ENCODE measurements at places on chromosomes 7 and 10.

- no peak for DNase-seq
These were observed 330.0 kb downstream of the RNLS start for GRCh38 chr10:88253128-88253527.

DNA sequence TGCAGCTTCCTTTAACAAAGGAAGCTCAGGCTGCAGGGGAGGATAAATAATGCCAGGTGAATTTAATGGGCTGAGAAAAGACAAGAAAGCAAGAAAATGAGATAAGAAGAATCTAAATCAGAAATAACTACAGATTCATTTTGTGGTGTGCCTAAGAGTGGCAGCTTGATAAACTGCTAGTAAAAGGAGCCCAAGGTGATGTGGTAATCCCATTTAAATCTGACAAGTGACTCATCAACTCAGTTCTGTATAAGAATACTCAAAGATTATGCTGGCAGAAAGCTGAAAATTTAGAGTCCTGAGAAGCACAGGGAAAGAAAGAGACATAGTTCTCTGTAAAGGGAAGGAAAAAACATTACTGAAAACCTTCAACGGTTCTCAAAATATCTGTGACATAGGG lies 109.4 kb upstream of the PDE1C start:
- no peak for DNase-seq

DNA sequence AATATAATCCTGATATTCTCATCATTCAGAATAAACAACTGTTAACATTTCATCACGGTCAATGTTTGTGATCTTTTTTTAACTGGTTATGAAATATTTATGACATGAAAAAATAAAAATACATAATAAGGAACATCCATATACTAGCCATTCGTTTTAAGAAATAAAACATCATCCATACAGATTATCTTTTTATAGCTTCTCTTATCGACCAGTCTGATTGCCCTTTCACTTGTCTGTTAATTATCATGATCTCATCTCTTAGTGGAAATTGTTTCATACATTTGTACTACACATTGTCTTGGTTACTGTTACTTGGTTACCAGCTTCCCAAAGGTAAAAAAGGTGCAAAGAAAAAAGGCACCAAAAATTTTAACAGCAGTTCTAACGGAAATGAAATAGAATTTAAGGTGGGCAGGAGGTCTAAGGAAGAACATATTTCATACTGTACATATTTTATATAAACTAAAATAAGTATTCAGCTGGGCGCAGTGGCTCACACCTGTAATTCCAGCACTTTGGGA lies 8.4 kb downstream of the ARHGAP21 start:
- DNase-seq = no peak

DNA sequence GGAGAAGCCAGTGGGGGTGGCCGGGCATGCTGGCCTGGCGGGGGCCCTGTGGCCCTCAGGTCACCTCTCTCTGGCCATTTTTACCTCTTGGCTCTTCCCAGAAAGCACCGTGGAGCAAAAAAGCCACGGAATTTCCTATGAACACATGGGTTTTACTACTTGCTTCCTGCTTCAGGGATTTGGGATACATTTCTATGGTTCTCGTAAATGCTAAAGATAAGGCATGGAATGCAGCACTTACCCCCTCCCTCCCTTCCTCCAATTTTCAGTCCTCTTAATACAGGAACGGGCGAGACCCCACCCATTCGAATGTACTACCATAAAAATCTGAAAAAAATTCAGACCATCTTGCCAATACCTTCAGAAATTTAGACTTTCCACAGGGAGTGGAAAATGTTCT lies 279.7 kb downstream of the ARHGAP12 start:
- DNase-seq = no peak

- DNase-seq = no peak
These were observed 24.3 kb downstream of the FAM20C start for GRCh38 chr7:216360-217300.

GRCh38 chr7:96284835-96285234 lies 37.1 kb downstream of the SLC25A13 start:
- DNase-seq = no peak

DNA sequence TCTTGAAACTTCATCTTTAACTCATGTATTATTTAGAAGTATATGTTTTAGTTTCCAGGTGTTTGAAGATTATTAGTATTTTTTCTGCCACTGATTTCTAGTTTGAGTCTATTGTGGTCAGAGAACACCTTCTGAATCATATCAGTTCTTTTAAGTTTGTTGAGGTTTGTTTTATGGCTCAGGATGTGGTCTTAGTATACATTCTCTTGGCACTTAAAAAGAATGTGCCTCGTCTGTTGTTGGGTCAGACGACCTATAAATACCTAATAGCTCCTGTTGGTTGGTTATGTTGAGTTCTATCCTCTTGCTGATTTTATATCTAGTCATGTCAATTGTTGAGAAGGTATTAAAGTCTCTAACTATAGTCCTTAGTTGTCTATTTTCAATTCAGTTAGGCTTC lies 15.9 kb downstream of the TDRD1 start:
- DNase-seq = no peak

DNA sequence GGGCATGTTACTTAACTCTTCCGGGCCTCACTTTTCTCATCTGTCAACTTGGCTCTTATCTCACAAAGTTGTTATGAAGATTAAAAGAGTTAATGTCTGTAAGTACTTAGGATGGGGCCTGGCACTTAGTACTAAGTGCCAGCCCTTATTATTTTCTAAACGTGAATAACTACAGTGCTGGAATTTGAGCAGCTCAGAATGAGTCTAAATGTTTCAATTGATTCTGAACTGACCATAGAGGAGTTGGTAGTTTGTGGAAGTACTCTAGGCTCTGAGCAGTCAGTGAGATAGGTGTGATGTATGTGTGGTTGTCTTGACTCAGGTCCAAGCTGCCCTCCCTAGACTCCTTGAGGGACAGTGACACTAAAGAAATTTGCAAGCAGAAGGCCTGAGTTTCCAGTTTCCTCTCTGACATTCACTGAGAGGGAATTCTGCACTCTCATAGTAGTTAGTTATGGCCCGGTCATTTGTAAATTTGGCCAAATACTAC lies 18.5 kb upstream of the JAZF1 start:
- DNase-seq = no peak

DNA sequence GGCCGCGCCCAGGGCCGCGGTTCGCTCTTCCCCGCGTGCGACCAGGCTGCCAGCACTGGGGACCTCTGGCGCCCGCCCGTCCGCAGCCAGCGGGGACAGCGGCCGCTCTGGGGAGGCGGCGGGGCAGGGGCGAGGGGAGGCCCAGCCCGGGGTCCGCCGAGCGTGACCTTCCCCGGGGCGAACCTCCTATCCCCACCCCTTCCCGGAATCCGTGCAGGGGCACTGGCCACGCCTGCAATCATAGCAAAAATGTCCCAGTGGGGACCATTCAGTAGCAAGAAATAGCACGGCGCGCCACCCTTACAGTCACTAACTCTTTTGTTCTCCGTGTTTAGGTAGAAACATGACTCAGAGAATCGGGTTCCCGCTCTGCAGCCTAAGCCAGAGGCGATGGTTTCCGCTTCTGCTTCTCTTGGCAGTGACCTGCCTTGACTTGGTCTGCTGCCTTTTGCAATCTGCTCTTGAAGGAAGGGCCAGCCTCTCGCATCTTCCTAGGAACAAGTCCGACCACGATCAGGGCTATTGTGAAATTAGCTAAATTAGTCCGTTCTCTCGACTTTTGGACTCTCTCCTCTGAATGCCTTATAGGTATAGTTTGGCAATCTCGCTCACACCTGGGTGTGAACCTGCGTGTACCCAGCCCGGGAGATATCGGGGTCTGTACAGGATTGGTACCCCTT lies 79.3 kb upstream of the ACBD5 start:
- DNase-seq = no peak

DNA sequence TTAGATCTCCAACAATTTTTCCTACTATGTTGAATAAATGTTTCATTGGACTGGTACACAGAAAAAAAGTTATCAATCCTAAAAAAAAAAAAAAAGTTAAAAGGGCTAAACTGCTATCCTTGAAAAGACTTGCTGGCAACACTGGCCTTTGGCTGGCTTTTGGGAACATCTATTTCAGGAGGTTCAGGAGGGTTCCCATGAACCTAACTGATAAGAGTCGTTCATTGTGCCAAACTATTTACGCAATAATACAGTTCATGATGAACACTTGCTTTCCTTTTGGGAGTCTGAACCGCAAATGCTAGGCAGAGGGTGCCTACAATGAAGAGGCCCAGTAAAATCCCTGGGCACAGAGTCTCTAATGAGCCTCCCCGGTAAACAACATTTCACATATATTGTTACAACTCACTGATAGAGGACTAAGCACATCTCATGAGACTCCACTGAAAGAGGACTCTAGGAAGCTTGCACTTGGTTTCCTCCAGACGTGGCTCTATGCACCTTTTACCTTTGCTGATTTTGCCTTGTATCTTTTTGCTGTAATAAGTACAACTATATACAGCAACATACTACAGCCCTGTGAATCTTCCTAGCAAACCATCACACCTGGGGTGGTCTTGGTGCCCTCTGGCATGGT lies 45.0 kb downstream of the ZFAND4 start:
- no peak for DNase-seq

DNA sequence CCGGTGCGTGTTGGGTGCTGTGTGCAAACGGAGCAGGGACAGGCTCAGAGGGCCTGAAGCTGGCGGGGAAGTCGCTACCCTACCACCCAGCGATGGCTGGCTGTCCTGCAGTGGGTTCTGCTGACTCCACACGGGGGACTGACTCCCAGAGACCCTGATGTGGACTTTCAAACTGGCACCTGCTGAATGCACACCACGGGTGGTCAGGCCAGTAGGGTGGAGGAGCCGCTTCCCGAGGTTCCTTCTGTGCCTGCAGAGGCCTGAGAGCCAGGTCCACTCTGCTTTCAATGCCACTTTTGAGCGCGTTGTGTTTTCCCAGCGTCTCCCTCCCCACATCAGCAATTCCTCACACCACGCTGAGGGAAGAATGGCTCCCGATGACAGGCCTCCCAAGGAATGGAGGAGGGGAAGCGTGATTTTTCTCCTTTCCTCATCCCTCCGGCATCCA lies 135.3 kb downstream of the ADARB2 start:
- DNase-seq = no peak

GRCh38 chr7:30396389-30396788 lies 82.2 kb downstream of the NOD1 start:
- DNase-seq = no peak

GRCh38 chr10:113753020-113753692 lies 1.7 kb downstream of the PLEKHS1 start:
- DNase-seq = no peak

- DNase-seq = no peak
These were observed 31.5 kb downstream of the TCF7L2 start for GRCh38 chr10:112981553-112981952.

- peak; percentile 46 for DNase-seq
These were observed 24.0 kb downstream of the ELFN1 start for GRCh38 chr7:1693991-1694524.

GRCh38 chr10:34609287-34609940 lies 205.7 kb downstream of the PARD3 start:
- no peak for DNase-seq

DNA sequence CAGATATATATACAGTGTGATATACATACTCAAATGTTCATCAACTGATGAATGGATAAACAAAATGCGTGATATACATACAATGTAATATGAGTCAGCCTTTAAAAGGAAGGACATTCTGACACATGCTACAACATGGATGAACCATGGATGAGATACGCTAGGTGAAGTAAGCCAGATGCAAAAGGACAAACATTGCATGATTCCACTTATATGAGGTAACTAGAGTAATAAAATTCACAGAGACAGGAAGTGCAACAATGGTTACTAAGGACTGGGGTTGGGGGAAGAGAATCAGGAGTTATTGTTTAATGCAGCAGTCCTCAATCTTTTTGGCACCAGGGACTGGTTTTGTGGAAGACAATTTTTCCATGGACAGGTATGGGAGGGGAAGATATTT lies 47.3 kb upstream of the PIK3AP1 start:
- DNase-seq = no peak

- DNase-seq = no peak
These were observed 70.8 kb downstream of the LRRC17 start for GRCh38 chr7:102983602-102984001.

- DNase-seq = no peak
These were observed 19.1 kb downstream of the LMTK2 start for GRCh38 chr7:98125759-98126158.

GRCh38 chr10:79098596-79099015 lies 29.8 kb downstream of the ZMIZ1 start:
- DNase-seq = no peak

- DNase-seq = no peak
These were observed 238.1 kb upstream of the GLI3 start for GRCh38 chr7:42475082-42475481.

DNA sequence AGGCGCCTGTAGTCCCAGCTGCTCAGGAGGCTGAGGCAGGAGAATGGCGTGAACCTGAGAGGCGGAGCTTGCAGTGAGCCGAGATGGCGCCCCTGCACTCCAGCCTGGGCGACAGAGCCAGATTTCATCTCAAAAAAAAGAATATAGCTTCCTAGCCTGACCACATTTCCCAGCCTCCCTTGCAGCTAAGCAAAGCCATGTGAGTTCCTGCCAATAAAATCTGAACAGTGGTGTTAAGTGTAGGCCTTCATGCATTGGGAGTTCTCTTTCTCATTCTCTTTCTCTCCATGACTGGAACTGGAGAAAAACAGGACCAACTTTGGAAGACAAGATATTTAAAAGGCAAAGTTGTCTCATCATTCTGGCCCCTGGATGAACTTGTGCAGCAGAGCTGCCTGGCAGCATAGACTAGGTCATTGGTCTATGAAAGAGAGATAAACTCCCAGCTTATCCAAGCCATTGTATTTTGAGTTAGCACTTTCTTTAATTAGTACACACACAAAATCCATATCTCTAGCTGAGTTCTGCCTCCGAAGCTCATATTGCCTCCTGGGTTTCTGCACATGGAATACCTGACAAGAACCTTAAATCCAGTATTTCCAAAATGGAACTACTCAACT lies 60.8 kb downstream of the TSPAN12 start:
- DNase-seq = no peak

GRCh38 chr10:132464256-132465192 lies 67.5 kb downstream of the PWWP2B start:
- DNase-seq = peak; percentile 88

DNA sequence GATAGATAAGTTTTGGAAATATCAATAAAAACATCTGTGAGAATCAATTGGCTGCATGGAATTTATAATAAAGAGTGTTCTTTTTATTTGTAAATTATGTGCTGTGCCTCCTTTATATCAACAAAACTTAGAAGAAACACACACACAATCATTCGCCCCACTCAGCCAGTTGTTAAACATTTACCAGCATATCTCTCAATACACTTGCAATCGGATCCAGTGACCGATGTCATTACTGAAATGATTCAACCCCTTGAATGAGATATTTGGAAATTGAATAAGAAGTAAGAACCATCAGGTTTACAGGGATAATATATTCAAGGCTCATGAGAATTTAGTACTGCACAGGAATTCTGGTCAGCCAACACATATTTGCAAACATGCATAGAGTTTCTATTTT lies 35.6 kb downstream of the TAF3 start:
- no peak for DNase-seq

- no peak for DNase-seq
These were observed 33.0 kb upstream of the SHH start for GRCh38 chr7:155845226-155845625.
